ENCODE measurements at places on chromosomes 5 and 9.

DNA sequence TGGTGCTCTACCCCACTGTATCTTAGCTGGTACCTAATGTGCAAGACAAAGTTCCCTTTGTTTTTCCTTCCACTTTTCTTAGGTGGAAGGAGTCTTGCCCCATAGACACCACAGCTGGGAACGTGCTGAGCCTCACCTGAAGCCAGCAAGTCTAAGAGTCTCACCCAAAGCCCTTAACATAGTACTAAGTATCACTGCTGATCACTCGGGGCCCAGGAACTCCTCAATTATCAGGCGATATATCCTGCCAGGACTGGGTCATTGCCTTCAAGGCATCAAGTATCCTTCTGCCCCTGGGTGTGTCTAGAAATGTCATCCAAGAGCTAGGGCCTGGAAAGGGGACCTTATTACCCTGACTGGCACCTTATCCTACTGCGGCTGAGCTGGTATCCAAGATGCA lies 123.9 kb downstream of the PTPRD start:
- DNase-seq, result no peak

- DNase-seq, result no peak
Measured at GRCh38 chr5:156486394-156487238, 159.7 kb downstream of the SGCD start.

GRCh38 chr5:91898898-91899297 lies 515.8 kb upstream of the ARRDC3 start:
- no peak for DNase-seq

GRCh38 chr5:98570010-98570409 lies 203.5 kb upstream of the RGMB start:
- DNase-seq, result no peak

- no peak for DNase-seq
Measured at GRCh38 chr5:142400415-142400814, 75.6 kb upstream of the SPRY4 start.

- DNase-seq, result no peak
Measured at GRCh38 chr5:158413122-158413680, 554.3 kb upstream of the CLINT1 start.

GRCh38 chr5:83973925-83974815 lies 253.5 kb upstream of the HAPLN1 start:
- no peak for DNase-seq

DNA sequence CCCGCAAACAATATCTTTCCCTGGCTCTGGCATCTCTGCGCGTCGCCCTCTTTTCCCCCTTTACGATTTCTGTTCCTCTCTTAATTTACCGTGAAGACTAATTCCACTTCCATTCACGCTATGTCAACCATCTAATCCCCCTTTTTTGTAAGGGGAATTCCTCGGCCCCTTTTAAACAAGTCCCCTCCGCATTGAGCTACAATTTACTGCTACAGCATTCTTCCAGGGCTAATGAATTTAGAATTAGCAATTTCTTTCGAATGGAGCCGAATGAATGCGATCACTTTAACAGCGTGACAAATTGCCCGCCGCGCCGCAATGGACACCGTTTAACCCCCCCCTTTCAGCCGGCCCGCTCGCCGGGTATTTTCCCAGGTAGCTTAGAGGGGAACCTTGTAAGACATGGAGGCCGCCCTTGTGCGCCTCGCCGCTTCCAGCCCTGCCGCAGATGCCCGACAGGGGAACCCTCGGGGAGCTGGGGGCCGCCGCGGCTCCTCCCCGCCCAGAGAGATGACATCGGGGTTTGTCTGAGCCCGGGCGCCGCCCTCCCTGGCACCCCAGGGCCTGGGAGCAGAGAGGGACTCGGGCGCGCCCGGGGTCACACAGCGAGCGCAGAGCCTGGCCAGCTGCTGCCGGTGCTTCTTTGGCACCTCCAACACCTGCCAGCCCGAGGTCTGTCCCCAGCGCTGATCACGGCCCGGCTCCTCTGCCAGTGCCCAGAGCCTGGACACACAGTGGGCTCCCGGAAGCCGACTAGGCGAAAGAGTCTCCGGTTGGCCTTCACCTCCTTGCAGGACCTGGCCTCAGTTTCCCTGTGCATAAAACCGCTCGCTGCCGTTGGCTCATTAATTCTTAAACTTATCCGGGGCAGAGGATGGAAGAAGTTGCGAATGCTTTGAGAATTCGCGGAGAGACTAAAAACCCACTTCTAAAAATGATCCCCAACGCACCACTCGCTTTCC lies 1.3 kb downstream of the PRDM12 start:
- DNase-seq, result no peak

GRCh38 chr5:147904110-147904509 lies 2.2 kb downstream of the C5orf46 start:
- no peak for DNase-seq
